ENCODE measurements at places on chromosomes 4 and X.

DNA sequence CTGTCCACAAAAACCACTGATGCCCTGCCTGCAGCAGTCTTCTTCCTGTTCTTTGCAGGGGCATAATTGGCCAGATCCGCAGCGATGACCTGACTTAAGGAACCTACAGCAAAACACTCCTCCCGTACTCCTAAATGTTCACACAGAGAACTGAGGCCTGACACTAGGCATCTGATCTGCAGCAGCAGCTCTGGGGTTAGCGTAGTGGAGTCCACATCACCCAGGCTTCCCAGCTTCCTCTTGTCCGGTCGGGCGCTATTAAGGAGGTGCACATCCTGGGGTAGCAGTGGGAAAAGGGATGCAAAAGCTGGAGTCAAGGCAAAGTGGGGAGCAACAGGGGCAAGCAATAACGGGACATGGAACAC, 758 bp downstream of the SCFD2 start:
- no peak for DNase-seq

DNA sequence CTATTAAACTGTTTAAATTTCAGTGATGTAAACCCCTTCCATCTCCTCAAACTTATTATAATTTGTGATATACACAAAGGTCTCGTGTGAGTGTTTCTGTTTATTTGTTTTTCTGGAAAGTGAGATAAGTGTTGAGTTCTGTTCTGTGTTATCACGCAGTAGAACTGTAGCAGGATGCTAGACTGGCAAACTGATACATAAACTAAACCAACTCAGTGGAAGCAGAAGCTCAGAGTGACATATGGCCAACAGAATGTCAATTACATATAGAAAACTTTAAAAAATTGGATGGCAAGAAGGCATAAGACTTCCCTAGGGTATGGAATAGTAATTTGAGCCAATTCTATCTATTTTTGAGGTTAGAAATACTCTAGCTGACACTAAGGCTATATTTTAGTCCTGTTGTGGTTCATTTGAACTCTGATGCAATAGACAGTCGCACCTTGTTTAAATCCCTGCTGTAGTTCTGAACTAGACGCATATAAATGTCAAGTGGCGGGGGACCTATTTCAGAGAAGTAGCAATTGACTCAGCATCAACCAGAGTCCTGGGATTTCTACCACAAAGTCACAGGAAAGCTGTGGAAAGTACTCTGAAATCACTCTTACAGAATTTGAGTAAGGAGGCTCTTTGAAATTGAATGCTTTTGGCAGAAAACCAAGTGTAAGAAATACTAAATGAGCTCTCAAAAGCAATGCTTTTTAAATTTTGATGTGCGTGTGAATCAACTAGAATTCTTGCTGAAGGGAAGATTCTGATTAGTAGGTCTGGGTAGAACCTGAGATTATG, 294.4 kb downstream of the INPP4B start:
- no peak for DNase-seq

DNA sequence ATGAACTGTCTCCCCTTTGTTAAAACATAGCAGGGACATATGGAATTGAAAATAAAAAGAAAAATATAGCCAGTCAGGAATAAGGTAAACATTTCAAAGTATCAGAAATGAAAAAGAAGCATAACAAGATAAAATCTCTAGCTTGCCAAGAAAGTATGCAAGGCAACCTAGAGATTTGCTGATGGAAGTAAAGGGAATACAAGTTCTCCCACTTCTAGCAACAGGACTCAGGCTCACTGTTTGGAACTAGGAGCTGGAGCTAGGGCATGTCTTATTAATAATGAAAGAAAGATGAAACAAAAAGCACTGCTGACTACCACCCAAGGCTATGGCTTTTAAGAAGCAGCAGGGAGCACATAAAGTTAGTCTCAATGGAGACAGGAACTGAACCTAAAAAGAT, 18.2 kb downstream of the ANKRD50 start:
- DNase-seq: no peak

GRCh38 chr4:145808848-145809512, 129.0 kb downstream of the C4orf51 start:
- no peak for DNase-seq

- no peak for DNase-seq
These were observed 1.2 kb upstream of the FGFBP2 start for GRCh38 chr4:15964159-15964558.
